ENCODE measurements at places on chromosomes 16 and 17. TPM values are rescaled to one million over a fixed set of nuclear protein-coding genes. Genes with fewer than 3 reads are reported as not detected.
A peak's percentile ranks its signal among the peaks of the same experiment; 100 is the strongest.

- no peak for DNase-seq
These were observed 529 bp upstream of the ASPA start for GRCh38 chr17:3475251-3475685.

- peak; percentile 92 for DNase-seq
These were observed 219.8 kb downstream of the KATNIP start for GRCh38 chr16:27769561-27770255.

- peak; percentile 94 for DNase-seq
These were observed 27.1 kb downstream of the GNPTG start for GRCh38 chr16:1378804-1379303.

DNA sequence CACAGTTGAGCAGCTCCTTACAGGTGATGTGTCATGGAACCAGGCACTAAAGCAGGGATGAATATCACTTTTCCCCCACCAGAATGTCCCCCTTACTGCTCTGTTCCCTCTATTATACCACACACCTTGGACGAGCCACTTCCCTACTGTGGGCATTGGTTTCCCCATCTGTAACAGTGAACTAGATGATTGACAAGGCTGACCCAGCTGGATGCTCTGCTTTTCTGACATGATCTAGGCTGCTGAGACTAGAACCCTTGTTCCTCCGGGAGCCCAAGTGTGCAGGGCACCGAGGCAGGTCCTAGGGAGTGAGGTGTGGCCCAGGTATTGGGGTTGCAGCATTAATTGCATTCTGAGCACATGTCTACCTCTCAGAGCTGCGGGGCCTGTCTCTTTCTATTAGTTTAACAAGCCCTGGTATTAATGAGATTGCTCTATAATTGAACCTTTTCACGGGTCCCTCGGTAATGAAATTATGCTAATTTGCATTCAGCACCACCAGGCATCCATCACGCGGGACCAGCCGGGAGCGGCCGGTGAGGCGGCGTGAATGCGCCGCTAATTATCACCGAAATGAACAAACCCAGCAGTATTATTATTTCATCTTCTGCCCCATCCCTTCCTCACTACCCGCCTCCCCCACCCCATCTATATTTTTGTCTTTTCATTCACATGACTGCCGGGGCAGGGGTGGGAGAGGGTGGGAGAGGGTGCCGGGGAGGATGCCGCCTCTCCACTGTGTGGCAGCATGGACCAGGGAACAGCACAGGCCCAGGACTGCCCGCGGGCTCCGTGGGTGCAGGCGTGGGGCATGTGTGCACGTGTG lies 121.1 kb downstream of the CYLD start:
- DNase-seq = no peak

GRCh38 chr16:56608876-56609462 lies 585 bp downstream of the MT2A start:
- DNase-seq = no peak

DNA sequence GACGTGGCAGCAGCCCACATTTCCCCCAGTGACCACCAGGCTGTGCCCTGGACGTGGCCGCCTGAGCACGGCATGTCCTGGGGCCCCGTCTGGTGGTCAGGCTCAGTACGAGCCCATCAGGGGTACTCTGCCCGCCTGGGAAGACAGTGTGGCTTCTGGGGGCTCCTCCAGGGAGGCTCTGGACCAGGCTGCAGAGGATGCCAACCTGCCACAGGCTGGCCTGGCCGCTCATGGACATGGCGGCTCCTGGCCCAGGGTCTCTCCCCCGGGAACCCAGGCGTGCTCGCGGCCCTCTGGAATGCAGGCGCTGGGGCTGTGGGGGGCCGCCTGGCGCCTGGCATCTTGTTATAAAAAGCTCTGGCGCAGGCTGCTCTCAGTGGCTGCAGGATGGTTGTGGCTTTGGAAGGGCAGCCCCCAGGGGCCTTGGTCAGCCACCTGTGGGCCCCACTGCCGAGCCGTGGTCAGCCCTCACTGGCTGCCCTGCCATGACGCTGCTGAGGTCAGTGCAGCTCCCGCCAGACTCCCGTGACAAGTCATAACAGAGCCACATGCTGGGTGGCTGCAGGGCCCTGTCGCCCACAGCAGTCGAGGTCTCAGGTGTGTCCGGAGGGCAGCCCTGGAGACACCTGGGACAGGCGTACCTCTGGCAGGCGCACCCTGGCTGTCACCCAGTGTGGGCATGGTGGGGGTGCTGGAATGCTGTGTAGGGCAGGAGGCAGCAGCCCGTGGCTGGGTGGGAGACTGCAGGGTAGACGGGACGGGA lies 15.0 kb downstream of the CENPX start:
- DNase-seq = no peak

CES4A gene
- 2.6 TPM for total RNA-seq

Data from chondrocyte (in vitro differentiated cells).